DMS79 (cell line): ENCODE measurements at places on chromosomes 2 and 18.

- no peak for DNase-seq
These were observed 37.2 kb downstream of the CLASP1 start for GRCh38 chr2:121611730-121612705.

- no peak for DNase-seq
These were observed 1.9 kb downstream of the PID1 start for GRCh38 chr2:229269146-229269545.

DNA sequence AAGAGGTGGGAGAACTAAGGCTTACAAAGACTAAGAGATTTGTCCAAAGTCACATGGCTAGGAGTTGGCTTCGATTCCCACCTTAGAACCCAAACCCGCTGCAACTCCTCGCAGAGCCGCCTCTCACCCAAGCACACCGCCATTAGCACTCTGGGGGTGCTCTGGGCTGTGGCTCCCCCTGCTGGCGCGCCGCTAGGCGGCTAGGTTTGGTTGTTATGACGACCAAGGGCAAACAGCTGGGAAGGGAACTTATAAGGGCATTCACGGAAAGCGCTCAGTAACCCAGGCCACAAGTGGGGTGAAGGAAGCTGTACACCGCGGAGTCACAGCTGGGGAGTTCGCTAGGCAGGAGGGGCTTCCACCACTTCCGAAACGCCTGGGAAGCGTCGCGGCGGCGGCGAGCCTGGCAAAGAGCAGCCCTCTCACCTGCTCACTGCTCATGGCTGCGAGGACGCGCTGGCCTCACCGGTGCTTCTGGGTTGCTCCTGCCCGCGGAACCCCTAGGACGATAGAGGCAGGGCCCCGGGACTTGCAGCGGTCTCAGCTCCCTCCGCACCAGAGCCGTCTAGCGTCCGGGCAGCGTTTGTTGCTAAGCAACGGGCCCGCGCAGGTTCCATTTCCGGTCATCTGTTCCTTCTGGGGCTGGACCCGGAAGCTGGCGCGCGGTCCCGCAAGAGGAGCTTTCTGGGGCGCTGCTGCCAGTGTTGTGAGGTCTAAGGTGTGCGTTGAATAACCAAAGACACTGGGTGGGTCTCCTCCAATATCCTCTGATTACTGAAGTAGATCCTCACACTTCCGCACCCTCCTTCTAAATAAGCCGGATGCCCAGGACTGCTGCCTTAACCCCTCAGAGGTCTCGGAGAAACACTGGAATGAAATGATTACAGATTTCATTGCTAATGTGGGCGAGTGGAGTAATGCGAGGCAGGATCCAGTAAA, at the start of gene DNAH7:
Gene DNAH7, minus strand, starts transcription at position 567 of the 939 bp plus-strand sequence. Its CDS starts 126 bp downstream, at position 441.
- peak; percentile 75 for DNase-seq

DNA sequence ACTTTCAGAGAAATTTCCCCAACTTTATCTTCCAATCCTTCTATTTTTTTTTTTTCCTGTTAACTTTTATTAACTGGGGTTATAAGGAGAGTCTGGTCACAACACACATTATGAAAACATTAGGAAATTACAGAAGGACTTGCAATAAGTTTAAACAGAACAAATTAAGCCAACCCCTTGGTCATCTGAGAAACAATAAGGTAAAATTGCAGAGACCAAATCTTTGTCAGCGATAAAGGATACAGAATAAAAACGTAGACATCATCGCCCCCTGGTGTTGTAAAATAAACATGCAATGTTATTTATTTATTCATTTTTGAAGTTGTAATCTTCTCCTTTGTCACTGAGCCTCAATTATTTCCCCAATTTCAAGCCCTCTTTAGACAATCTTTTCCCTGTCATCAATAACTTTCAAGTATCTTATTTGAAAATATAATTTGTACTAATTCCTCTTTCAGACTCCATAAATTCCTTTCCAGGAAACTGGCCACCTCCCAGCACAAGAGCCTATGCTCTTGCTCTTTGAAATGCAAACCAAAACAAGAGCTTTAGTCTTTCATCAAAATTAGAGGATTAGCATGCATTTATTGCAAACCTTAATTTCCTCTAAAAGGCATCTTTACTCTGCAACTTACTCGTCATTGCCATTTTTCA, 19.5 kb downstream of the G6PC2 start:
- DNase-seq, result no peak

DNA sequence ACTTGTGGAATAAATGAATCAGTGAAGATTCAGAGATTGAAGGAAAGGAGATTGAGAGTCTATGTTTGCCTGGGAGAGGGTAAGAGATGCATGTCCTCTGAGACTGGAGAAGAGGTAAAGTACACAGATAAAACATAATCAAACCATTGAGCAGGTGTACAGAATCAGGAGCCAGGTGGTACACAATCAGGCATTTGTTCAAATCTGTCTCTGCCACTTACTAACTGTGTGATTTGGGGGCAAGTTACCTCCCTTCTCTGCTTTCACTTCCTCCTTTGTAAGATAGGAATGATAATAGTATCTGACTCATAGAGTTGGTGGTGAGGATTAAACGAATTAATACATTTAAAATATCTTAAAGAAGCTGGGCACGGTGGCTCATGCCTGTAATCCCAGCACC, 94.0 kb downstream of the CDK15 start:
- no peak for DNase-seq

GRCh38 chr2:23926750-23927571, at the start of gene ATAD2B:
ATAD2B (minus strand) TSS chr2:23927123; CDS start chr2:23926770, 353 bp downstream.
- peak; percentile 89 for DNase-seq

DNA sequence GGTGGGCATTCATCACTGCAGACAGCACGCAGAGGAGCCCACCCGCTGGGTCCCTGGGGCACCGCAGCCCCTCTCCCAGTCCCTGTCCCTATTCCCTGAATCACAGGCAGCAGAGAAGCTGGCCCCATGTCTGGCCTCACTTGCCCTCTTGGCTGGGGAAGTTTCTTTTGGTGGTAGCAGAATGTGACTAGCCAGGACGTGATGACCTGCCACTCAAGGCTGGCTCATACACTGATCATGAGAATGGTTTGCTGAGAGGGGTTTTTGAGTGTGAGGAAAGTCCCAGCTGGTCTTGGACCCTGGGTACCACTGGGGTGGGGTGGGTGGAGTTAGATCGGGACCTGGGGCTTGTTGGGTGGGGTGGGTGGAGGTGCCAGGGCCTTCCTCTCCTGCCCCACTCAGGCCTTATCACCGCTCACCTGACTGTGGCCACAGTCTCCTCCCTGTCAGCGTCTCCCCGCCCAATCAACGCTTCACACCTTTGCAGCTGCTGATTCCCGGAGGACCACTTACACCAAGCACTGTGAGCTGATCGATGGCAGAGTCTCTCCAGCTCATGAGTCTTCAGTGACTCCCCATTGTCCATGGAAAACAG, 28.9 kb upstream of the FOSL2 start:
- DNase-seq, result no peak

GRCh38 chr2:197793456-197793855, 8.3 kb upstream of the BOLL start:
- no peak for DNase-seq

DNA sequence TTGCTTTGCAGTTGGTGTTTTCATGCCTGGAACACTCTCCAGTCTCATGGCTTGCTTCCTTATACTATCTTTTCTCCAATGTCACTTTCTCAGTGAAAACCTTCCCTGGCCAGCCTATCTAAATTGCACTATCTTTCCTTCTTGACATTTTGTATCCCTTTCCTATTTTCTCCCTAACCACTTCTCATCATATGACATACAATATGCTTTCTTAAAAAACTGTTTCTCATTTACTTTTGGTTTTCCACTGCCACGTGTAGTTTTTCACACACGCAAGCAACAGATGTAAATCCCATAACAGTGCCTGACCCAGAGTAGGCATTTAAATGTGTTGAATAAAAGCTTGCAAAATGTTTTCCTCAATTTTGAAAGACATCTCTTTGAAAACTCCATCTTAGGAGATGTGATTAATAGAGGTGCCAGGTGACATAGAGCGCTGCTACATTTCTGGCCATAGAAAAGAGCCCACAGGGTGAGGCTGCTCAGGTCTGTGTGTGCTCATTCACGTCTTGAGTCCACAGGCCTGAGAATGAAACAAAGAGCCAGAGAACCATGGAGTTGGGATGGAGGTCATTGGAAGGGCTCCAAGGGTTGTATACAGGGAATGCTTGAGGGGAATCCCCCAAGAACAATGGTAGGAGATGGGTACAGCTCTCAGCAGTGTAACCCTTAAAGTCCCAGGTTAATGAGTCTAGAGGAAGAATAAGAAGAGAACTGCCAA, 12.7 kb downstream of the ZNF24 start:
- DNase-seq, result no peak

DNA sequence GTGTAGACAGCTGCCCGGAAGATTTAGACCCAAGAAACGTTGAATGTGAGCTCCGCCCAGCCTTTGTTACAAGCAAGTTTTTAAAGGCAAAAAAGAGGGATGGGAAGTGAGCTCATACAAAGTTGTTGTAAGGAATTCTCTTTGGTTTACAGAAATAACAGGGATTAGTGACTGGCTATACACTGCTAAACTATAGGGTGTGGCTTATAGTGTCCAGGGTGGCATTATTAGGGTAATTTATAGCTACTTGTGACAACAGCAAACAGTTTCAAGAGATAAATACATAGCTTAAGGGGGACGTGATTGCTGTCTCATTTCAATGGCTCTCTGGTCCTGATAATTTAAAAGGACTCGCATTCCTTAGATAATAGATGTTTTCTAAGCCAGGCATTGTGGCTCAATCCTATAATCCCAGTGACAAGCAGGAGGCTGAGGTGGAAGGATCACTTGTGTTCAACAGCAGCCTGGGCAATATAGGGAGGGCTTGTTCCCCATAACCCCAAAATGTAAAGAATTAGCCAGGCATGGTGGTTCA, 66.5 kb upstream of the TGIF1 start:
- DNase-seq, result no peak

DNA sequence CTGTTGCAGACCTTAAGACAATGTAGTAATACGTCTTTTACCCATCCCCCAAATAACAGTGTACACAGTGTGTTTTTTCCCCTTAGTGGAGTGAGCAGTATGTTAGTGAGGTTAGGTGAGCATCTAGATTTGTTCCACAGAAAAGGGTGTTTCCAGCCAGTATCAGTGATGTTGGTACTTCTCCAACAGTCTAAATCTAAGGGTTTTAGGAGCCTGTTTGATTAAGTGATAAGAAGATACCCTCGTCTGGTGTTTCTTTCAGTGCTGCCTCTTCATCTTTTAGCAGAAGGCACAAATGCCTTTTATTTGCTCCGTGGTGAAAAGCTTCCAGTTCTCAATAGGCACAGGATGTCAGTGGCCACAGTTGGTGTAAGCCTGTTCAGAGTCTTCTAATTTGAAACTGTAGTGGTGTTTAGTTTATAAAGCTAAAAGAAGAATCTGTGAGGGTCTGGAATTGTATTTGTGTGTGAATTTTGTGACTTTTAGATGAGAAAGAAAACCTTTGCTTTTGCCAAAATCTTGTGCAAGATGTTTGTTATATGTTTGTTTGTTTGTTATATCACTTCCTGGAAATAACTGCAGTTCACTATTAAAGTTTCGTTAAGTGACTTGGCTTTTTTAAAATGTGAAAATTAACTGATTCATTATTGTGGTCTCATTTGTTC, 71.2 kb downstream of the MAP4K4 start:
- no peak for DNase-seq

- no peak for DNase-seq
These were observed 262.5 kb downstream of the GALR1 start for GRCh38 chr18:77512152-77512551.

DNA sequence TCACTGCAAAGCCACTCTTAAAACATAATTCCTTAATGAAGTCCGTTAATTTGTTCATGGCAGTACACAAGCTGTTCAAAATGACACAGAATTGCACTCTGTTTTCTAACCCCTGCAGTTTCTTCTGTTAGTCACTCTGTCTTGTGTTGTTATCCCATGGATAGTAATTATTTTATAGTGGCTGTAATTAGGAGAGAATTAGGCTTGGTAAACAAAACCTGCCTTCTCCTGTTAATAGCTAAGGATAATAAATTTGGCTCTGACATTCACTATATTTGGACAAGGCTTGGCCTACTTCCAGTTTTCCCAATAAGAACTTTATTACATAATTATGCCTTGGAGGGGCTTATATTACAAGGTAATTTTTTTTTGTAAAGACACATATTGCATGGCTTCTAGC, 330.3 kb upstream of the FIGN start:
- no peak for DNase-seq

DNA sequence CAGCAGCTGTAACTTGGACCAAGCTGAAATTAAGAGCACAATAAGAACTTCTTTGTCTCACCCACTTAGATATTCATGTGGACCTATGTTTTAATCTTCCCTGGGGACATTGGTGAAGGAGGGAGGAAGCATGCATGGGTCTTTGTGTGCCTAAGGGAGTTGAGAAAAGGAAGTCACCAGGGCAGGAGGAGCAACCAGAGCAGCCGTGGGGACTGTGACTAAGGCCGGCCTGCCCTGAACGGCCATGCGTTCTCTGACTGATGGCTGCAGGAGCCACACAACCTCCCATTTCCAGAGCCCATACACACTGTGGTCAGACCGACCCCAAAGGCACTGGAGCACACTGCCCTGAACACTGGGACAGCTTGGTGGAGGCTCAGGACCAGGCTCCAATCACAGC, 43.7 kb upstream of the SLC35G4 start:
- no peak for DNase-seq

DNA sequence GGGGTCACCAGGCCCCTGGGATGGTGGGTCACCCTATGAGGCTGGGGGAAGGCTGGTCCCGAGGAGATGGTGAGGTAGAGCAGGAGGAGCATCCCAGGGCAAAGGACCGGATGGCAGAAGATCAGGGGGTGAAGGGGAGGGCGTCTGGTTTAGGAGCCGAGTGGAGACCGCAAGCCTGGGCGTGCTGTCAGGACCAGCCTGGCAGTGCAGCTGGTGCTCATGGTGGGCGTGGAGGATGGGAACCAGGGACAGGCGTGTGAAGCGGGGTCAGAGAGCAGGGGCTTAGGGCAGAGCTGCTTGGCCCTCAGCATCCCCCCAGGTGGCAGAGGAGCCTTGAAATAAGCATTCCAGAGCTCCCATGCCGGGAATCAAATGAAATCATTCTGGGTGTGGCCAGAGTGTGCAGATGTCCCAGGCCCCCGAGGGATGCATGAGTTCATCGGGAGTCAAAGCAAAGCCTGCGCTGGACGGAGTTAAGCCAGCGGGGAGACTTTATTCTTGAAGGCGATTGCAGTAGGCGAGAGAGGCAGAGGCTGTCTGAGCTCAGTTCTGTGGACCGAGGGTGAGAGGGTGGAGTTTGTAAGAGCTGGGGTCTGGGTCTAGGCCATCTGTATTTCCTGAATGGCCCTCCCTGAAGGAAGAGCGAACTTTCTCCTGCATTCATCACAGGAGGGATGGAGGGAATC, 33.1 kb upstream of the MBP start:
- DNase-seq, result no peak

DNA sequence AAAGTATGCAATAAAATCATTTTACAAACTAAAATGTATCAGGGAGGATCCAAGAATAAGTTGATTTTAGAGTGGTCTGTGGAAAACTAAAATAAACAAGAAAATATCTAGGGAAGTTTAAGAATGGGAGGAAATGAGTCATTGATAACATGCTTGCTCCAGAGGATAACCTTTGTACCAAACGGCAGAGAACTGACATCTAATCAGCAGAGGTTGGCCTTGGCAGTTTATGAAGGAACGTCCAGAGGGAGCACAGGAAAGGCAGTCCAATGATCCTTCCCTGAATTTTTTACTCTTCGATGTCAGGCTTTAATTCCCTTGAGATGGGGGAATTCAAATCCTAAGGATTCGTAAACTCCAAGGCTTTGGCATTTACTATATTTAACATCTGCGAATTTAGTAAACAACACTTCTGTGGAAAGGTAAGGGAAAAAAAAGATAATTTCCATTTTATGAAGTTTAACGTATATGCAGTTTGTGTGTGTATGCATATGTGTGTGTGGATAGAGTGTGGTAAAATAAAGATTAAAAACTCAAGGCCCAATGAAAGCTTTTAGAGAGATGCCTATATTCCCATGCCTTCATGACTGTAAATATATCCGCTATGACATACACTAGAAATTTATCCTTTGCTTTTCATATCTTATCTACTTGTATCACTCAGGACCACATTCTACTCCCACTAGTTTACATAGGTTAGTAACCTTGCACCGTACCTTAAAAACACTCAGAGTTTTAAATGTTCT, 8.7 kb upstream of the INPP1 start:
- no peak for DNase-seq
